Mesenchymal stem cell (in vitro differentiated cells and primary cell): ENCODE measurements at places on chromosomes 3 and 15.
A peak's percentile ranks its signal among the peaks of the same experiment; 100 is the strongest.

DNA sequence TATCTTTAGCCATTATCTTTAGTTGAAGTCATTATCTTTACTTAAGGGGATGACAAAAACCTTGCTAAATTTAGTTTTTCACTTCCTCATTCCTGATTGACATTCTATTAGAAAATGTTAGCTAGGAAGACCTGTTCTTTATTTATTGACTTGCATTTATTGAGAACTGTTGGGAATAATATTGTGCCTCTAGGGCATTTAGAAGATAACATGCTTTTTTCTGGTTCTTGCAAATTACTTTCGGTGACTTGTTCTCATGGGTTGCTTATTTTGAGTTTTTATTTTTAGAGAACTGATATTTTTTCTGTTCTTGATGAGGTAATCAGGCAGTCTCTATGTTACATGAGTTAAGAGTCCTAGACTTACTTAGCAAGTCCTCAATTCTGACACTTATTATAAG is 48.3 kb upstream of the CTDSPL start:
- DNase-seq = no peak

DNA sequence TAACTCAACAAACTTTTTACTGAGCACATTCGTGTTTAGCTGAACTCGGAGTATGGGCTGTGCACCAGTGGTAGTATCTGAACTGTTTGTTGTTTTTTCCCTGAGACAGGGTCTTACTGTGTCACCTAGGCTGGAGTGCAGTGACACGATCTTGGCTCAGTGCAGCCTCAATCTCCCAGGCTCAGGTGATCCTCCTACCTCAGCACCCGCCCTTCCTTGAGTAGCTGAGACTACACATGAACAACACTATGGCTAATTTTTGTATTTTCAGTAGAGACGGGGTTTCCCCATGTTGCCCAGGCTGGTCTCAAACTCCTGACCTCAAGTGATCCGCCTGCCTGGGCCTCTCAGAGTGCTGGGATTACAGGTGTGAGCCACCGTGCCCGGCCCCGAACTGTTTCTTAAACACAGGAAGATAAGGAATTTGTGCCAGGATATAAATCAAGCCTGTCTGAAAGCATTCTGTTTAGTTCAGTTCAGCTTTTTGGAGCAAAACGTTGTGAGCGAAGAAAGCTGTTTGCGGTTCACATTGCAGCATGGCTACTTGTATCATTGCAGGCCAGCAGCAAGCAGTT is 40.4 kb upstream of the SKOR1 start:
- DNase-seq = no peak

DNA sequence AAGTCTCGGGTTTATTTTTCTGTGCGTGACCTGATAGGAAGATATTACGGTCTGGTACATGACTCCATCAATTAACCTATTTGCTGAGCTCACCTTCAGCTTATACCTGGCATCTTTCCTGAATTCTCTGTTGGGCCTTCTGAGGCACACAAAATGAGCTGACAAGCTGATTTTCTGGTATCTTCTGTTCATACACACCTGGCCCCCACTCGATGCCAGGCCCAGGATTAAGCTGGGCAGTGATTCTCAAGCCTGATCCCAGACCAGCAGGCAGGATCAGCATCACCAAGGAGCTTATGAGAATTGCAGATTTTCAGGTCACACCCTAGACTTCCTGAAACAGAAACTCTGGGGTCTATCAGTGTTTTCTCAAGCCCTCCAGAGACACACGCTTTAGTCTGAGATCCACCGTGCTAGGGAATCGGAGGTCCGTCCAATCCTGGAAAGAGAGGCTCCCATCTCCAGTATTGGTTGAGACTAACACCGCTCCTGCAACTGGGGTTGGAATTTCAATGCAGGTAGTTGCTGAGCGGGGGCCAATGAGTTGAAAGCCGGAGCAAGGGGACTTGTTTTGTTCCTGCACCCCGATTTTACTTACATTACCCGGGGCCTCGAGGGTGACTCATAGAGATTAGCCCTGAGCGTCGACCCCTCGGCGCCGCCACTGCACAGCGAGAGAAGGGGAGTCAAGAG is 636 bp upstream of the EIF1B start:
- DNase-seq = no peak

DNA sequence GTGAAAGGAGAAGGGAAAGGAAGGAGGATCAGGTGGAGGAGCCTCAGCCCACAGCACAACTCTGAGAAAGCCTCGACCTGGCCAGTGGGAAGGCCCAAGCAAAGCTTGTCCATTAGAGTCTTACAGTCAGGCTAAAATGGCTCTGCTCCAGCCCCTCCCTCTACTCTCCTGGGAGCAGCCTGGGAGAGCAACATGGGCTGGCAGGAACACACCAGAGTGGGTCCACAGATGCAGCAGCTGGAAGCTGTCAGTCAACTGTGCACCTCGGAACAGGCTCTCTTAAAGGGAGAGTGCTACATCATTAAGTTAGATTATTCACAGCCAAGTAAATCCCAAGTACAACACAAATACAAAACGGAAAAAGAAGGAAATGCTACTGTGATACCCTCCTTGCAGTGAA is 98.0 kb upstream of the LIMD1 start:
- DNase-seq = peak; percentile 44

DNA sequence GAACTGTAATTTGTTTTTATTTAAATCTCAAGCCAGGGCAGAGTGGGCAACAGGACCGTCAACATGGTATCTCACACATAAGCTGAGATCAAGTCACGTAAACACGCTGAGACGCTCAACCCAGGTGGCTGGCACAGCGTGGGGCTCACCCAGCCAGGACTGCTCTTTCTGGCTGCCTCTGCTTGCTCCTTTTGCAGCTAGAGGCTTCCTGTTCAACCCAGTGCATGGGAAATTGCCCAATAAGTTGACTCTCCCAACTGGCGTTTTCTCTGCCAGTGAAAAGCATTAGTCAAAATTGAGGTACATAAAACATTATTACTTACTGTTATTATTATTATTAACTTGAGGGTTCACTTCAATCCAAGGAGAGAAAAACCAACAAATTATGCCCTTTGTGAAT is 398.1 kb downstream of the NR2F2 start:
- no peak for DNase-seq
